ENCODE measurements at places on chromosomes 16 and 17. TPM values are rescaled to one million over a fixed set of nuclear protein-coding genes. Genes with fewer than 3 reads are reported as not detected.

DNA sequence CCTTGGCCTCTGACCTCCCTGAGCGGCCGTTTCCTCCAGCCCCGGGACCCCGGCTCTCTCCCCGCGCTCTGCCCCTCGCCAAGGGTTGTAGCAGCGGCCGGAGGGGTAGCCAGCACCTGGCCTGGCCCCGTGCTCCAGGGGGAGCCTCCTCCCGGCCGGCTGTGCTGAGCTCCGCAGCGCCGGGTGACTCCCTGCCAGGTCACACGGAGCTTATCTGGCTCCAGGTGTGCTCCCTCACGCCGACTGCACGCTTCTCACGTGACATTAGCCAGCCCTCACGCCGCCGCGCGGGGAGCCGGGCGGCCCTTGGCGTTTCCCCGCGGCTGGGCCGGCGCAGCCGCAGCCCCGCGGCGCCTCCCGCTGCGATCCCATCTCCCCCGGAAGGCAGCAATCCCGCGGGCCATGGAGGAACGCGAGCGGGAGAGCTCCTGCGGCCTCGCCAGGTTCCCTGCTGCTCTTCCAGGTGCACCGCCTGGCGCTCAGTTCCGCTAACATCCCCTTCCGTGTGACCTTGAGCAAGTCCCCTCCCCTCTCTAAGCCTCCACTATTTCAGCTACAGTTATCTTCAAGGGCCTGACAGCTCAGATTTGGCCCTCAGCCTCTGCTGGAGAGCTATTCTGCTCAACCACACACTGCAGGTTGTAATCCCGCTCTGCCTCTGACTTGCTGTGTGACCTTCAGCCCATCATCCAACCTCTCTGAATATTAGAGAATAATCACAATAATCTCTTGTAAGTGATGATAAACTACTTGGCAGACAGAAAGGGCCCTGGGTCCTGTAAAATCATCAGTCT, 3.4 kb downstream of the MYO18A start:
- H3K27ac ChIP-seq = no peak overlapping the region
- H3K4me1 ChIP-seq = peaks cover 40% of the 10 kb centered on the region
- peak overlapping the region; percentile 75 for H3K4me3 ChIP-seq
- no peaks in the 10 kb centered on the region for H3K36me3 ChIP-seq
- H3K27me3 ChIP-seq = no peaks in the 10 kb centered on the region

DNA sequence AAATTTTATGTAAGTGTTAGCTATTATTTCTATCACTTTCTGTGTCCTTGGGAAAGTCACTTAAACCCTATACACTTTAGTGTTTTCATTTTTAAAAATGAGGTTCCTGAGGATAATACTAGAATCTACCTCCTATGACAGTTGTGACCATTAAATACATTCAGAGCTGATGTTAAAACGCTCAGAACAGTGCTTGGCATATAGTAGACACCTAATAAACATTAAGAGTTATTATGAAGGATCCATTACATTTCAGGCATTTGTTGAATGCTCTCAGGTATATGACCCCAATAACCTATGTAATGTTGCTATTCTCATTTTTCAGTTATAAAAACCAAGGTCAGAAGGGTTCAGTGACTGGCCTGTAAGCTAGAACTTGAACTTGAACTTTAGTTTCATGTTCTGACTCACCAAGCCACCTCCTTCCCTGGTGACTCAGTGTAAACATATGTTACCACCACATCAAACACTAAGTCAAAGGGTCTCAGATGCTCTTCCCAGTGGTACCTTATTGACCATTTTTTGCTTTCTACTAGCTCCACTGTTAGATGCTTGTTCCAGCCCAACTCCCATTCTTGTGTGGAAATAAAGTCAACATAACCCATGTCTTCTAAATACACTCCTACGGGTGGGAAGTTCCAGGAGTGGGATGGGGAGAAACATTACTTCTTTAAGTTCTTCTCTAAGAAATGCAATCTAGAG, 47.6 kb downstream of the HSD17B2 start:
- H3K27me3 ChIP-seq = peaks cover 38% of the 10 kb centered on the region
- no peak overlapping the region for H3K27ac ChIP-seq
- H3K4me3 ChIP-seq = no peak overlapping the region

DNA sequence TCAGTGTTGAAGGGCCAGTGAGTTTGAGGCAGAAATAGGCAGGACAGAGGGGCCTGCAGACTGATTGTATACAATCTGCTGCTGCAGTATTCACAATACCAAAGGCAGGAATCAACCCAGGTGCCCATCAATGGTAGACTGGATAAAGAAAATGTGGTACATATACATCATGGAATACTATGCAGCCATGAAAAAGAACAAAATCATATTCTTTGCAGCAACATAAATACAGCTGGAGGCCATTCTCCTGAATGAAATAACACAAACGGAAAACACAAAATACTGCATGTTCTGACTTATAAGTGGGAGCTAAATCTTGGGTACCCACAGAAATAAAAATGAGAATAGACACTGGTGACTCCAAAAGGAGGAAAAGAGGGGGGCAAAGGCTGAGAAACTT, 485.1 kb downstream of the XYLT1 start:
- no peak for DNase-seq
- H3K4me3 ChIP-seq = no peak overlapping the region
- H3K36me3 ChIP-seq = no peaks in the 10 kb centered on the region
- H3K4me1 ChIP-seq = no peaks in the 10 kb centered on the region
- H3K27me3 ChIP-seq = no peaks in the 10 kb centered on the region

DNA sequence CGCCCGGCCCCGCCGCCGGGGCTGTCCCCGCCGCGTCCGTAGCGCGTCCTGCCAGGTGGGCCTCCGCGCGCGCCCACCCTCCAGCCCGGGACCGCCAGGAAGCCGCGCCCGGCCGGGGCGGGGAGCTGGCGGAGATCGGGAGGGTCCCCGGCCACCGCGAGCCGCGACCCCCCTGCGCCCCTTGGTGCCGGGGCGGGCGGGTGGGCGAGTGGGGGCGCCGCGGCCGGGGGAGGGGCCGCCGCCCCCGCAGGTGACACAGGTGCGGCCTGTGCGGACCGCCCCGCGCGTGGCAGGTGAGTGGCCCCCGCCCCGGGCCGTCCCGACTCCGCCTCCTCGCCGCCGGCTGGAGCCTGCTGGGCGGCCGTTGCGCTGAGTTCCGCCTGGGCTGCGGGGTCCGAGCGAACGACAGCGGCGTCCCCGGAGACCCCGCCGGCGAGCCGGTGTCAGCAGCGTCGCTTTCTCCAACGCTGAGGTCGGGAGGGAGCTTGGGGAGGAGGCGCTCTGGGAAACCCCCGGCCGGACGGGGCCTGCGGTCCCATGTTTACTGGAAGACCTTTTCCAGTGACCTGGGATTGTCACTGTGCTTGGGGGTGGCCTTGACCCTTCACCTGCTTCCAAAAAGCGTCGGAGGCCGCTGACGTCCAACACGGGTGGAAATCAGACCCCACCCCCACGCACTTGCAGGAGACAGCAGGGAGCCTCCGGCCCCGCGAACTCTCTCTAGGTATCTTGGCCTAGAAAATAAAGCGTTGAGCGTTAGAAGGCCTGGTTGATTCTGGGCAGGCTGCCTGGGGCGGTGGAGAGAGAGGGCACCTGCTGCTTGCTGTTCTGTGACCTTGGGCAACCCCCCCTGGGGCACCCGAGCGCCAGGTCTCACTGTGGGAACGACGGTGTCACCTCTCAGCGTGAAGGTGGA, 542 bp downstream of the KLHL36 start:
- H3K27me3 ChIP-seq = peaks cover 2% of the 10 kb centered on the region
- DNase-seq = no peak
- peak overlapping the region; percentile 74 for H3K4me3 ChIP-seq
- peaks cover 27% of the 10 kb centered on the region for H3K4me1 ChIP-seq
- peaks cover 5% of the 10 kb centered on the region for H3K36me3 ChIP-seq
- peak overlapping the region; percentile 69 for H3K27ac ChIP-seq

GRCh38 chr16:5427571-5427970, 330.0 kb upstream of the EEF2KMT start:
- no peaks in the 10 kb centered on the region for H3K36me3 ChIP-seq
- H3K4me3 ChIP-seq = no peak overlapping the region
- no peaks in the 10 kb centered on the region for H3K27me3 ChIP-seq

GRCh38 chr17:4806456-4806776, 536 bp upstream of the PLD2 start:
- no peaks in the 10 kb centered on the region for H3K27me3 ChIP-seq
- no peak overlapping the region for H3K27ac ChIP-seq
- peaks cover 11% of the 10 kb centered on the region for H3K36me3 ChIP-seq
- no peak for DNase-seq
- H3K4me1 ChIP-seq = peaks cover 22% of the 10 kb centered on the region

Gene ZFP1
- total RNA-seq = 15.3 TPM

Gene IL17C
- not detected for total RNA-seq

Gene ZNF200
- 7.8 TPM for total RNA-seq

DNA sequence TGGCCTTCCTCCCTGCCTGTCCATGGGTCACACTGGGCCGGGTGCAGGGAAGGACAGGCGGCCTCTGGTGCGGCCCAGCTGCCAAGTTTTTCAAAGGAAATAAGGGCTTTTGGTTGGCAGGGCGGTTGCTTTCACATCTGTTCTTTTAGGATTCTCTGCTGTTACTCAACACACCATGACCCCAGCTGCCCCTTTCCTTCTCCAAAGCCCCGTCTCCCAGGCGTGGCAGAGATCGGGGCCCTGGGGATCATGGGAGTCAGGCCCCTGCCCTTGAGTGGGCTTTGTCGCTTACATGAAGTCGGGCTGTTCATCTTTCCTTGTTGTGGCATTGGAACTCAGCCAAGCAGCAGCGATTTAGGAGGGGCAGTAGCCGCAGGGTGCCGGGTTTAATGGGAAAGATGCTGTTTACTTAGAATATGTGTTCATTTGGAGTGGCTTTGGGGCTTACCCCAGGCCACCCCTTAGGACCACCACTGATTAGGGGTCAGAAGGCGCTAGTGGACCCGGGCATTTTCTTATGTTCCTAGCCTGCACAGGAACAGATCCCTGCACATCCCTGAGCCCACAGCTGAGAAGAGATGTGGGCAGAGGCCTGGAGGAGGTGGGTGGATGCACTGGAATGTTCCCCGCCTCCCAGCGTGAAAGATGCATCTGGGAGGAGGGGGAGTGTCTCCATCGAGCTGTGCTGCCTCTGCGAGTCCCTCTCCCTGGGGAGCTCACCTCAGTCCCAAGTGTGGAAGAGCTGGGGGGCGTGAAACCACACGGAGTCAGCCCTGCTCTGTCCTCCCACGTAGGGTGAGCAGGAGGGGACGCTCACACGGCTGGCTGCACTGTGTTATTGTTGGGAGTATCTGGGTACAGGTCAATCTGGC, 6.8 kb upstream of the ADCY7 start:
- H3K27me3 ChIP-seq = peaks cover 9% of the 10 kb centered on the region
- H3K36me3 ChIP-seq = no peaks in the 10 kb centered on the region
- no peak overlapping the region for H3K27ac ChIP-seq
- peak; percentile 61 for DNase-seq
- H3K4me1 ChIP-seq = peaks cover 17% of the 10 kb centered on the region
- H3K4me3 ChIP-seq = peak overlapping the region; percentile 3

DNA sequence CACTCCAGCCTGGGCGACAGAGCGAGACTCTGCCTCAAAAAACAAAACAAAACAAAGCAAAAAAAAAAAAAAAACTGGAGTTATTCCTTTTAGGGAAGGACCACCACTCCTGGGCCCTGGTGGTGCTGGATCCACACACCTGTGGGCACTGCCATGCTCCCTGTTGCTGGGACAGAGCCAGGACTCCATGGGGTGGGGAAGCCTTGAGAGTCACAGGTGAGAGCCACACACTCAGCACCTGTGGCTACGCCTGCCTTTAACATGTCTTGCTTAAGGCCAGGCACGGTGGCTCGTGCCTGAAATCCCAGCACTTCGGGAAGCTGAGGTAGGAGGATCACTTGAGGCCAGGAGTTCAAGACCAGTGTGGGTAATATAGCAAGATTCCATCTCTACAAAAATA, 18.3 kb downstream of the PDIA2 start:
- no peak overlapping the region for H3K27ac ChIP-seq
- no peak overlapping the region for H3K4me3 ChIP-seq
- peaks cover 10% of the 10 kb centered on the region for H3K36me3 ChIP-seq
- H3K27me3 ChIP-seq = no peaks in the 10 kb centered on the region
- DNase-seq = no peak
- no peaks in the 10 kb centered on the region for H3K4me1 ChIP-seq

DNA sequence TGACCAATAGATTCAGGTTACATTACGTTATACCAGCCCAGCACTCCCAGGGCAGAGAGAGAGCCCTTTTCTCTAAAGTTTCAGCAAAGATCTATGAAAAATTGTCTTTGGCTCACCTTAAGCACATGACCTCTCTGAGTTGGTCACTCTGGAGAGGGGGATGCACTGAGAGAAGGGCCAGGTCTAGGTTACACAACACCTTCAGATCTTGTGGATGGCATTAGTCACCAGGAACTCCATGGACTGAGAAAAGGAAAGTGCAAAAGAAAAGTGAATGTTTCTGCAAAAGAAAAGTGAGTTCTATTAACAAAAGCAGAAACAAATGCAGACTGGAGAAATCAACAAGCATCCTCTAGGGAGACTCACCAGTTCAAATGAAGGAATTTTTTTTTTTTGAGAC, 253.3 kb upstream of the SALL1 start:
- H3K27me3 ChIP-seq = no peaks in the 10 kb centered on the region
- no peaks in the 10 kb centered on the region for H3K4me1 ChIP-seq
- H3K27ac ChIP-seq = no peak overlapping the region
- no peak for DNase-seq
- H3K4me3 ChIP-seq = no peak overlapping the region

- H3K4me3 ChIP-seq = no peak overlapping the region
- H3K27ac ChIP-seq = no peak overlapping the region
- peaks cover 60% of the 10 kb centered on the region for H3K4me1 ChIP-seq
- no peak for DNase-seq
Observed at GRCh38 chr16:85571563-85571812, 41.6 kb upstream of the GSE1 start.

Gene LRRC36
- total RNA-seq = not detected

DNA sequence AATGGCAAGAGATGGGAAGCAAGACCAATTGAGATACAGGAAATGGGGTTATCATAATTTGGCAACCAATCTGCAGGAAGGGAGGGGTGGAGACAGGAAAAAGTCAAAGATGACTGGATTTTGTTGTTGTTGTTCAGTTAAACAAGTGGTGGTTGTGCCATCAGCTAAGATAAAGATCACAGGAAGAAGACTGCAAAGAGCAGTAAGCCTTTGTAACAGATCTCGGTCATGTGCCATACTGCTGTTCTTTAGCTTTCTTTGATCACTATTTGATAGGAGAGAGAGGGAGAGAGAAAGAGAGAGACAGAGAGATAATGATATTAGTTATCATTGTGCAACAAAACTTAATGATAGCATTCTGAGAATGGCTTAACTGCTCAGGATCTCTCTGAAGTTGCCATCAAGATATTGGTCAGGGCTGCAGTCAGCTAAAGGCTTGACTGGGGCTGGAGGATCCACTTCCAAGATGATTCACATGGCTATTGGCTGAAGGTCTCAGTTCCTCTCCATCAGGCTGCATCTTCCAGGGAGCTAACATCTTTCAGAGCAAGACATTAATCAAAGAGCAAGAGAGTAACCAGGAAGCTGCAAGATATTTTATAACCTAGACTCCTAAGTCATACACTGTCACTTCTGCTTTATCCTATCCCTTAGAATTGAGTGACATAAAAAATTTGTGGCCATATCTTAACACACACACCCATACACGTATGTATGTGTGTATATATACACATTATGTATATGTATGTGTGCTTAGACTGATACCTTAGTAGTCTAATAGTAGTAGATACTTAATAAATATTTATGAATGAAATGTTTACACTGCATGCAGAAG, 405.0 kb downstream of the SHISA9 start:
- H3K4me1 ChIP-seq = peaks cover 5% of the 10 kb centered on the region
- H3K36me3 ChIP-seq = no peaks in the 10 kb centered on the region
- DNase-seq = no peak
- H3K27me3 ChIP-seq = no peaks in the 10 kb centered on the region
- no peak overlapping the region for H3K27ac ChIP-seq

Gene PDP2
- total RNA-seq = 9.0 TPM

GRCh38 chr17:47935961-47936360, 5.4 kb upstream of the PNPO start:
- H3K4me1 ChIP-seq = peaks cover 7% of the 10 kb centered on the region
- no peak overlapping the region for H3K27ac ChIP-seq
- DNase-seq = no peak
- H3K27me3 ChIP-seq = no peaks in the 10 kb centered on the region
- H3K36me3 ChIP-seq = no peaks in the 10 kb centered on the region
